ENCODE measurements at places on chromosomes 1 and 21.

DNA sequence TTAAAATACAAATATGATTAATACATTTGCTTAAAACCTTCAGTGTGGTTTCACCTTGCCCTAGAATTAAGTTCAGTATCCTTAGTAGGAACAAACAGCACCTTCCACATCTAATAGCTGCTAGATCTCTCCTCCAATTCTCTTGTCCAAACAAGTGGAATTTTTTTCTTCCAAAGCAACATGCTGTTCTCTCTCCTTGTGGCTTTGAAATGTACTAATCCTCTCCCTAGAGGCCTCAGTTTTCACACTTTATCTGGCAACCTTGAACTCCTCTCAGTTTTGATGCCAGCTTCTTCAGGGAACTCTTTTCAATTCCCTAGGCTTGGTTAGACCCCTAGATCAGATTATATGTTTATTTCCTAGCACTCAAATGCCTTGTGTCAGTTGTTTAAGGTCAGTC, 87.0 kb downstream of the GLUL start:
- DNase-seq: no peak

- no peak for DNase-seq
Observed at GRCh38 chr1:204167730-204168129, 1.6 kb upstream of the REN start.

DNA sequence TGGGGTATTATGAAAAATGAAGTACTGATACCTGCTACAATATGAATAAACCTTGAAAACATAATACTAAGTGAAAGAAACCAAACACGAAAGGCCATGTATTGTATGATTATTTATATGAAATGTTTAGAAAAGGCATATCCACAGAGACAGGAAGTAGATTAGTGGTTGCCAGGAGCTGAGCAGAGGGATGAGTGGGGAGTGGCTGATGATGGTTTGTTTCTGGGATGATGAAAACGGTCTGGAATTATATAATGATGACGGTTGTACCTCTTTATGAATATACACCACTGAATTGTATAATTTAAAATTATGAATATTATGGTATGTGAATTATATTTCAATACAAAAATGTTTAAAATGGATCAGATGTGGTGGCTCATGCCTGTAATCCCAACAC, 63.8 kb upstream of the MPC2 start:
- DNase-seq: no peak

DNA sequence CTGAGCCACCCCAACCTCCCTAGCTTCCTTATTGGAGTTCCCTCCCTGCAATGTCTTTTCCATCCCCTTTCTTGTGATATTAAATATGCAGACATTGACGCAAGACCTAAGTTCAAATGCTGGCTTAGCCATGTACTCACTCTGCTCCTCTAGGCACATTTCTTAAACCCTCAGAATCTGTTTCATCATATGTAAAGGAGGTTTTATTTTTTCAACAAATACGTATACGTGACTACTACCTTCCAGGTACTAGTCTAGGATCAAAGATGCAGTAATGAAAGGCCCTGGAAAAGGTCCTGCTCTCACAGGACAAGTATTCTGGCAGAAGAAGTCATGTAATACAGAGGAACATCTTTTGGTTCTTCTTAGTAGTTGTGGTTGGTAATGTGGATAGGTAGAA, 98.6 kb downstream of the SIPA1L2 start:
- no peak for DNase-seq

DNA sequence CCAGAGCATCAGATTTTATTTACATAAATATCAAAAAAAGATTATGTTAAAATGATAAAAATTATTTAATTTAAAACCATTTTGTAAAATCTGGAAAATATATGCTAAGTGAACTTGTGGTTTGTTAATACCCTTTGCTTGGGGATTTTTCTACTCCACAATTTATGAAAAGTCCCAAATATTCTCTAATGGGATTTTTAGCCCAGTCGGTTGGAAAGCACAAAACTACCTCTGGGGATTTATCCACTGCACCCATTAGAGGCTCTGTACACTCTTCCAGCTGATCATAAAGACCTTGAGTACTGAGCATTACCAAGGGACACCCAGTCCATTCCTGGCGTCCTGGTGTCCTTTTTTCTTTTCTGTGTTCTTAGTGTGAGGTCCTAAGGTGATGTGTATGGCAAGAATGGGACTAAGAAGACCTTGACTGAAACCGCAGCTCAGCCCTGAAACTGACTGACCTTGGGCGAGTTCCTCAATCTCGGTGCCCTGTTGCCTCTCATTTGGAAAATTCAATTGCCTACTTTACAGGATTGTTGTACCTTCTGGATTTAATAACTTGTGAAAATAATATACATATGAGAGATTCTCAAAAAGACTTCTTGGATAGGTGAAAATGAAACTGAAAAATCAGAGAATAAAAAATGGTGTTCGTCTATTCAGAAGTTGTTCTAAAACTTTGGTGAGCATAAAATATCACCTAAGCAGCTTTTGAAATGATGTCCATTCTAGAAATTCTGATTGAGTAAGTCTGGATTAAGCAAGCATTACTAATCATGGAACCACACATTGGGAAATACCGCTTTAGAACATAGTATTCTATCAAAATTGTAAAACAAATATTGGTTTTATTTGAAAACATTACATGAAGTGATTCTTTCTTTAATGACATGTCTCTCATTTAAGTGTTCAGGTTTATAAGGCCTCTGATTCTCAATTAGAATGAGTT, 21.5 kb upstream of the SAMSN1 start:
- no peak for DNase-seq

DNA sequence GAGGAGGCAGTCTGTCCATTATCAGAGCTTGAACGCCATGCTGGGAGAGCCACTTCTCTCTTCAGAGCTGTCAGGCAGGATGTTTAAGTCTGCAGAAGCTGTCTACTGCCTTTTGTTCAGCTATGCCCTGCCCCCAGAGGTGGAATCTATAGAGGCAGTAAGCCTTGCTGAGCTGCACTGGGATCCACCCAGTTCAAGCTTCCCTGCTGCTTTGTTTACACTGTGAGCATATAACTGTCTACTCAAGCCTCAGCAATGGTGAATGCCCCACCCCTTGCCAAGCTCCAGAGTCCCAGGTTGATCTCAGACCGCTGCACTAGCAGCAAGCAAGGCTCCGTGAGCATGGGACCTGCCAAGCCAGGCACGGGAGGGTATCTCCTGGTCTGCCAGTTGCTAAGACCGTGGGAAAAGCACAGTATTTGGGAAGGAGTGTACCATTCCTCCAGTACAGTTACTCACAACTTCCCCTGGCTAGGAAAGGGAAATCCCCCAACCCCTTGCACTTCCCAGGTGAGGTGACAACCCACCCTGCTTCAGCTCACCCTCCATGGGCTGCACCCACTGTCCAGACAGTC, 32.5 kb downstream of the RGS13 start:
- peak; percentile 44 for DNase-seq

DNA sequence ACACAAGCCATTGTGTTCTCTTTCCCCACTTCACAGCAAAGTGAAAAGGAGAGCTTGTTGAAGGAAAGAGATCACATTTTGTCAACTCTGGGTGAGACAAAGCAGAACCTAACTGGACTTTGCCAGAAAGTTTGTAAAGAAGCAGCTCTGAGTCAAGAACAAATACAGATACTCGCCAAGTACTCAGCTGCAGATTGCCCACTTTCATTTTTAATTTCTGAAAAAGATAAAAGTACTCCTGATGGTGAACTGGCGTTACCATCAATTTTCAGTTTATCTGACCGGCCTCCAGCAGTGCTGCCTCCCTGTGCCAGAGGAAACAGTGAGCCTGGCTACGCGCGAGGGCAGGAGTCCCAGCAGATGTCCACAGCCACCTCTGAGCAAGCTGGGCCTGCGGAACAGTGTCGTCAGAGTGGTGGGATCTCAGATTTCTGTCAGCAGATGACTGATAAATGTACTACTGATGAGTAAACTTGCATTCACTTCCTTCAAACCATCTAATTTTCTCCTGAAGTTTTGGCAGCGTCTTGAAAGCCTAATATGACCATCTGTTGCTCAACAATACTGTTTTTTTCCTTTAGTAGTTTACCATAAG, 43.7 kb downstream of the BACH1 start:
- no peak for DNase-seq

DNA sequence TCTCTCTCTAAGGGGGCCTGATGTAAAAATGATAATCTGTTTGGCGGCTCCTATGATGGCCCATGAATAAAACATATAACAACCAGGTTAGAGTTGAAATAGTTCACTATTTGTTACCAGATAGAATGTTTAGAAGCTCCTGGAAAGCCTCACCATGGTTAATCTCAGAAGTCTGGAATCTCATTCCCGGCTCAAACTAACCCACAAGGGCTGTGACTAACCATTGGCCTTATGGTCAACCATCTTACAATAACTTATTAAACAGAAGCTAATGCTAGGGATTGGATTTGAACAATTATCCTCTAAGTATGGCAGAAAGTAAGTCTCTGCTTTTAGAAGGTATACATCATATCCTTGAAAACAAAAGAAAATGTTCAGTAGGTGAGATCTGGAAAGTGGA, 134.1 kb upstream of the ADGRL2 start:
- no peak for DNase-seq

GRCh38 chr1:186325239-186325638, 49.8 kb downstream of the TPR start:
- DNase-seq: no peak

DNA sequence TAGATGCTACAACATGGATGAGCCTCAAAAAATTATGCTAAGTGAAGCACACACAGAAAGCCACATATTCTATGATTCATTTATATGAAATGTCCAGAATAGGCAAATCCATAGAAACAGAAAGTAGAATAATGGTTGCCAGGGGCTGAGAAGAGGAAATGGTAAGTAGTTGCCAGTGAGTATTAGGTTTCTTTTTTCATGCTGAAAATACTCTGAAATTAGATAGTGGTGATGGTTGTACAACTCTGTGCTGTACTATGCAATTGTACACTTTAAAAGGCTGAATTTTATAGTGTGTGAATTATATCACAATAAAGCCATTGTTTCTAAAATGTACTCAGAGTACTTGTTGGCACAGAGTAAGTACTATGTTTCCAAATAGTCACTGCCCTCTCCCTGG, 15.5 kb upstream of the GFI1 start:
- no peak for DNase-seq

- no peak for DNase-seq
Observed at GRCh38 chr1:184497959-184498723, 111.3 kb downstream of the C1orf21 start.

GRCh38 chr1:166889776-166890175, 13.7 kb upstream of the TADA1 start:
- no peak for DNase-seq

DNA sequence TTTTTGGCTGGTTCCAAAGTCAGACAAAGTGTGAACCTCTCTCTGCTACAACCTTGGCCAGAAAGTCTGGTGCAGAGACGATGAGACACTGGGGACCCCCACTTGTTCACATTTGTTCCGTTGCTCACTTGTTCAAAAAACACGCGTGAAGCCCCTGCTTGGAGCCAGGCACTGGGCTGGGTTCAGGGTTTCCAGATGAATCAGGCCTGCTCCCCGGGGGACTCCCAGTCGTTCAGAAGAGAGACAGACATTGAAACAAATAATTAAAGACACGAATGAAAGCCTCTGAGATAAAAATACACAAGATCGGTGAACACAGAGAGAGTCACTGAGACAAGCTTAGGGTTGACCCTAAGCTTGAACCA, 101.5 kb upstream of the RUNX3 start:
- no peak for DNase-seq

GRCh38 chr1:57034713-57035112, 68.9 kb upstream of the C8B start:
- no peak for DNase-seq
